ENCODE measurements at places on chromosomes 1 and 21.

DNA sequence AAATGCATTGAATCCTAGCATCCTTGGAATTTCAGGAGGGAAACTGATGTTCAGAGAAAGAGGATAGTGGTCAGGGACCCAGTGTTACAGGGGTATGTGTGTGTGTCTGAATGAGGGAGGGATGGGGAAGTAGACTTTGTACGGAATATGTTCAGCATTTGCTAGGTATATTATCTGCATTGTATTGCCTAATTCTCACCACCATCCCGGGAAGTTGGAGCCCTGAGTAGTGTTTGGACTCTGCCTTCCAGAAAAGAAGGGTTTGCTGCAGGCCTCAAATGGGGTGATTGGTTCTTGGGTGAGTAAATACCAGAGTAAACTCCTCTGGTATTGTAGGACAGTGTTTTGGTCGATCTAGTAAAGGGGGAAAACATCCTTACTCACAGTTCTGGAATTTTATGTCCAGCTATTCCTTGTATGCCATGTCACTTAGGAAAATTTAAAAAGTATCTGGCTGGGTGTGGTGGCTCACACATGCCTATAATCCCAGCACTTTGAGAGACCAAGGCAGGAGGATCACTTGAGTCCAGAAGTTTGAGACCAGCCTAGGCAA is 7.1 kb upstream of the ZNF496 start:
- DNase-seq: no peak

GRCh38 chr1:225480825-225481434 is 53.1 kb upstream of the LBR start:
- DNase-seq: peak; percentile 84

DNA sequence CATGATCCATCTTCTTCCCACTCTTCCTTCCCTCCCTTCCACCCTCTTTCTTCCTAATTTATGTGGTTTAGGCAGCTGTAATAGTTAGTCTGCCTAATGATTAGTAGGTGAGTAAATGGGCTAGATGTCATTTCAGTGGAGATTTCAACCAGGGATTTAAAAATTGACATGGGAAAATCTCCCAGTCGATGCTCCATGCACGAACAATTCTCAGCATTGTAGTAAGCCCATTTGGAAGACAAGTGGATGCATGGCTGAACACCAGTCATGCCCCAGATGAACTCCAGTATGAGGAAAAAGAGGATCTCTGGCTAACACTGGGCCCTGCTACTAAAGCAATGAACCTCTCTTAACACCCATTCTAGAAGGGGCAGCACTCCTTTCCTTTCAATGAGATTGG is 25.3 kb downstream of the CHI3L2 start:
- DNase-seq: no peak

DNA sequence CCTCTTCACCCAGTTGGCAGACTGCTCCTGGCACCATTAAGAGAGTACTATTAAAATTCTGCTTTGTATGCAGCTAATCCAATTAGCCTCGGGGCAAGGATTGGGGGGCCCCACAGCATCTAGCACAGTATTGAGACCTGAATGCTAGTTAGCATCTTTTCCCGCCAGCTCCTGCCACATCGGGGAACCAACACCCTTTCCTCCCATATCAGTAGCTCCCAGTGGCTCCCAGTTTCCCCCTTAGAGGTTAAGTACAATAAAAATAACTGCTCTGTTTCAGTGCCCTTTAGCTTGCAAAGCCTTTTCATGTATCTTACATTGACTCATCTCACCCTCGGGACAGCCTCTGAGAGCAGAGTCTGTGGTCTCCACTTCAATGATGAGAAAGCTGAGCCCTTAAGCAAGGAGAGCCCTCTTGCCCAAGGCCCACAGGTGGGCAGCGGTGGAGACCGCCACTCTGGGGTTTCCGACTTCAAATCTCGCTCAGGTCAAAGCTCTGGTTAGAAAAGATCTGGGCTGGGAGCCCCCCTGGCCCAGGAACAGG is 4.2 kb upstream of the PMVK start:
- DNase-seq: peak; percentile 36

DNA sequence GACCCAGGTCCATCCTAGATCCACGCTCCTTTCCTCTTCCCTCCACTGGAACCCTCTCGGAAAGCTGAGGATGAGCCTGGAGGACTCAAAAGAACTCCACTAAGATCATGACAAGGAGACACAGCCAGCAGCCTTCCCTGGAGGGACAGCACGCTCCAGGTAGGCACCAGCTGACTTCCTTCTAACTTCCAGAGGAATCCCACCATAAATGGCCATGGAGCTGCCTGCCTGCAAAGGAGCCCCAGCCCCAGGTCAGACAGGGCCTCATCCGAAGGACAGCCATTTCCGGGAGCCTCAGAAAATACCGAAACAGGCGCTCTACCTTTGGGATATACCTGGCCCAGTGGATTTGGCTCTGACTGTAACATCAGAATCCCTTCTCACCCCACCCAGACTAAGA is 4.1 kb downstream of the SH3BP5L start:
- DNase-seq: peak; percentile 2

- no peak for DNase-seq
These were observed 644.2 kb downstream of the PTPRU start for GRCh38 chr1:29880556-29880955.

GRCh38 chr1:185008838-185009237 is 34.5 kb upstream of the NIBAN1 start:
- DNase-seq: no peak

GRCh38 chr1:1858382-1859086 is 32.4 kb downstream of the GNB1 start:
- DNase-seq: peak; percentile 52

Measured in B cell (primary cell).